ENCODE measurements at places on chromosomes 5 and 9.

GRCh38 chr5:98905857-98906688 is 22.7 kb downstream of the CHD1 start:
- H3K36me3 ChIP-seq, result peaks cover 92% of the 10 kb centered on the region
- peak; percentile 17 for DNase-seq
- H3K27ac ChIP-seq, result no peak overlapping the region

DNA sequence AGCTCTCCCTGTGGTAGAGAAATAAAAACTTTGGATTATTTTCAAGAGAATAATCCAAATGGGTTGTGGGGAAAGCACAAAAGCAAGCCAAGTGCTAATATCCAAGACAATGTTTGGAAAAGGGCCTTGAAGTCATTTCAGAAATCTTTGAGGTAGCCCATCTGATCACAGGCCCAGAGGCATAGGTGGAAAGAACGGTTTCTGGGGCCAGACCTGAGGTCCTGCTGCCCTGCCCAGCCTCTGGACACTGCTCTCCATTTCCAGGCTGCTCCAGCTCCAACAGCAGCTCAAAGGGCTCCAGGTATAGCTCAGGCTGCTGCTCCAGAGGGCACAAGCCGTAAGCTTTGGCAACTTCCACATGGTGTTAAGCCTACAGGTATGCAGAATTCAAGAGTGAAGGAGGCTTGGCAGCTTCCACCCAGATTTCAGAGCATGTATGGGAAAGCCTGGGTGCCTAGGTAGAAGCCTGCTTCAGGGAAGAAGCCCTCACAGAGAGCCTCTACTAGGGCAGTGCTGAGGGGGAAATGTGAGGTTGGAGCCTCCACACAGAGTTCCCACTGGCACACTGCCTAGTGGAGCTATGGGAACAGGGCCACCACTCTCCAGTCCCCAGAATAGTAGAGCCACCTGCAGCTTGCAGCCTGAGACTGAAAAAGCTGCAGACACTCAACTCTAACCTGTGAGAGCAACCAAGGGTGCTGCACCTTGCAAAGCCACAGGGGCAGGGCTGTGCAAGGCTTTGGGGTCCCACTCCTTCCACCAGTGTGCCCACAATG is 133.1 kb downstream of the PIK3R1 start:
- DNase-seq, result no peak
- peaks cover 8% of the 10 kb centered on the region for H3K4me1 ChIP-seq
- no peaks in the 10 kb centered on the region for H3K27me3 ChIP-seq
- H3K4me3 ChIP-seq, result no peak overlapping the region
- H3K36me3 ChIP-seq, result no peaks in the 10 kb centered on the region

GRCh38 chr9:123120953-123121352 is 87.5 kb downstream of the GPR21 start:
- H3K36me3 ChIP-seq, result no peaks in the 10 kb centered on the region
- DNase-seq, result no peak
- H3K4me3 ChIP-seq, result no peak overlapping the region
- no peak overlapping the region for H3K27ac ChIP-seq
- H3K27me3 ChIP-seq, result no peaks in the 10 kb centered on the region

DNA sequence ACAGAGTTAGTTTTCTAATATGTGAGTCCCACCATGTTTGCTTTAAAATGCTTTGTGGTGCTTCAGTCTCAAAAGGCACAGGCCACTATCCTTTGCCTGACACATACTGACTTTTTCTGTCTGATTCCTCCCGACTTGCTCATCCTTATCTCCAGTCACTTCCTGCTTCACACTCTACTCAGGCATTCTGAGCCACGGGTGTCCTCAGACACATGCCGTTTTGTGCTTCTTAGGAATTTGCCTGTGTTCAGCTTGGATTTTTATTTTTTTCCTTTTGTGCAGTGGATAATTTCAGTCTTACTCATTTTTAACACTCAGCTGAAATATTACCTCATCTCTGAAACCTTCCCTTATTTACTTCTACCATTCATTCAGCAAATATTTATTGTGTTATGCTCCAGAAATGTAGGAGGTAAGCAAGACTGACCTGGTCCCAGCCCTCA is 54.1 kb downstream of the MAN2A1 start:
- no peaks in the 10 kb centered on the region for H3K27me3 ChIP-seq
- H3K4me3 ChIP-seq, result peak overlapping the region; percentile 1
- peak overlapping the region; percentile 2 for H3K27ac ChIP-seq
- peaks cover 30% of the 10 kb centered on the region for H3K4me1 ChIP-seq
- DNase-seq, result no peak

- no peak overlapping the region for H3K4me3 ChIP-seq
- no peaks in the 10 kb centered on the region for H3K4me1 ChIP-seq
- H3K36me3 ChIP-seq, result peaks cover 75% of the 10 kb centered on the region
- no peak for DNase-seq
- no peak overlapping the region for H3K27ac ChIP-seq
Observed at GRCh38 chr9:6444128-6444527, 31.1 kb downstream of the UHRF2 start.

GRCh38 chr9:80932181-80932580 is 757.2 kb downstream of the TLE1 start:
- no peaks in the 10 kb centered on the region for H3K4me1 ChIP-seq
- no peak for DNase-seq
- no peak overlapping the region for H3K27ac ChIP-seq
- no peak overlapping the region for H3K4me3 ChIP-seq
- H3K36me3 ChIP-seq, result no peaks in the 10 kb centered on the region
- no peaks in the 10 kb centered on the region for H3K27me3 ChIP-seq

DNA sequence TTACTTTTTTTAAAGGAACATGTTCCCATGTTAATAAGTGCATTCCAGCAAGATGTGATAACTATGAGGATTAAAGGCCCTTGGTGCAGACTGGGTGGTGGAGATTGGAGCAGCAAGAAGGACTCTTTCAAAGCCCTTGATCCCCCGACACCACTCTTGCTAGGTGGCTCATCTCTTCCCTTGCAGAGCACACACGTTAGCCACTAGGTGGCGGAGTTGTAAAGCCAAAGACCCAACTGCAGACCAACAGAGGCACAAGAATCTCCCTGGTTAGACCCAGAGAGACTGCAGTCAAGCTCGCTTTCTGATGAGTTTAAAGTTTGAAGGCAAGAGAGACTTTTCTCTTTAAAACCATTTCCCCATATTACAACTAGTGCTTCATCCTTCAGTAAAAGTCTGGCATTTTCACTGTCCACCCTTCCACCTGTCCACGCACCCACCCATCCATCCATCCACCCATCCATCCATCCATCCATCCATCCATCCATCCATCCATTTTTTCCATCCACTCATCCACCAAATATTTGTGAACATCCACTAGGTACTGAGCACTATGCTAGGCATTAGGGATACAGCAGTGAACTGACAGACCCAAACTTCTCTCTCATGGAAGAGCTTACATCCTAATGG is 226.9 kb downstream of the MSX2 start:
- no peaks in the 10 kb centered on the region for H3K27me3 ChIP-seq
- DNase-seq, result peak; percentile 74
- H3K4me3 ChIP-seq, result no peak overlapping the region
- no peaks in the 10 kb centered on the region for H3K4me1 ChIP-seq
- no peak overlapping the region for H3K27ac ChIP-seq
- no peaks in the 10 kb centered on the region for H3K36me3 ChIP-seq

GRCh38 chr9:110066929-110067716 is 140.8 kb downstream of the C9orf152 start:
- H3K36me3 ChIP-seq, result peaks cover 6% of the 10 kb centered on the region
- peaks cover 4% of the 10 kb centered on the region for H3K4me1 ChIP-seq
- no peak for DNase-seq
- no peak overlapping the region for H3K27ac ChIP-seq
- no peak overlapping the region for H3K4me3 ChIP-seq

DNA sequence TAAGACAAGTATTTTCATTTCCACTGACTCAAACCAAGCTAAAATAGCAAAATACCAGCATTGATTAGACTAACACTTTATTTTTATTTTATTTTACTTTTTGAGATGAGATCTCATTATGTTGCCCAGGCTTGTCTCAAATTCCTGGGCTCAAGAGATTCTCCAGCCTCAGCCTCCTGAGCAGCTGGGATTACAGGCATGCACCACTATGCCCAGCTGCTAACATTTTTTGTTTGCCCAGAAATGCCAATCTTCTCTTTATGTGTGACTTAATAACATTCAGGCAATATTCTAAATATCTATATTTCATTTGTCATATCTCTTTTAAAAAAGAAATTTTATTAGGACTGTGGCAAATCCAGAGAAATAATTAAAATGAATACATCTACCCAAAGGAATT is 55.0 kb downstream of the OXCT1 start:
- H3K27me3 ChIP-seq, result no peaks in the 10 kb centered on the region
- H3K27ac ChIP-seq, result no peak overlapping the region
- H3K4me3 ChIP-seq, result no peak overlapping the region
- DNase-seq, result no peak

DNA sequence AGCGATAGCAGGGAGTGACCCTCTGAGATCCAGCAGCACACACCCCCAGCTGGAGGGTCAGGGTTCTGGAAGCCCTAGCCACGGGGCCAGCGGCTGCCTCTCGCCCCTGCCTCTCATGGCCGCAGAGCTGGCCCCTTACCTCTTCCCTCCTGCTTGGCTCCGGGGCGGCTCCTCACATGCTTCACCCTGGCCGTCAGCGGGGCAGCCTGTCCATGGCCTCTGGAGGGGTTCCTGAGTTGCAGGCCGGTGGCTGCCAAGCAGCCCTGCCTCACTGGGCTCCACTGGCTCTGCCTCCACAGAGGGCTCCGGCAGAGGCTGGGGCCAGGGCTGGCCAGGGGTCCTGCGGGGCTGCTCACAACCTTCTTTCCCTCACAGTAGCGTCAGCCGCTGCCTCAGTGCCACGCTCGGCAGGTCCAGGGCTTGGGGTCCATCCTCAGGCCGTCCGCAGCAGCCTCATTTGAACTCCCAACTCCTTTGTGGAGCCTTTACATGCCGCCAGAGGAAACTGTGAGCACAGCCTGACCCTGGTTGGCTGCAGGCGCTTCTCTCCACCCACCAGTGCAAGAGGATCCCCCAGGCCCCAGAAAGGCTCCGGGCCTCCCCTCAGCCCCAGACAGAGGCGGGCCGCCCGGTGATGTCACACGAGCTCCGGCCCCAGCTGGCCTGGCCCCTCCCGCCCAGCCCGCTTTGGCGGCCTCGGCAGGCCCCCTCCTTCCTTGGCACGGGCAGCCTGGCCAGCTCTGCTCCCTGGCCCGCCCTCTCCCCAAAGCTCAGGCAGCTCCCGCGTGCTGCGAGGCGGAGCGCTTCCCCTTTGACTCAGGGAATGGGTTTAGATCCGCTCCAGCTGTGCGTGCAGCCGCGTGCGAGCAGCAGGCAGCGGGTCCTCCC is at the start of gene ANGPTL2:
Gene ANGPTL2 (minus strand): TSS at position 460 of the 888 bp plus-strand sequence. CDS start 13,904 bp downstream, outside the sequence.
- no peaks in the 10 kb centered on the region for H3K36me3 ChIP-seq
- peak within 1 kb of the TSS; percentile 79 for H3K4me3 ChIP-seq
- H3K27ac ChIP-seq, result peak within 1 kb of the TSS; percentile 54

DNA sequence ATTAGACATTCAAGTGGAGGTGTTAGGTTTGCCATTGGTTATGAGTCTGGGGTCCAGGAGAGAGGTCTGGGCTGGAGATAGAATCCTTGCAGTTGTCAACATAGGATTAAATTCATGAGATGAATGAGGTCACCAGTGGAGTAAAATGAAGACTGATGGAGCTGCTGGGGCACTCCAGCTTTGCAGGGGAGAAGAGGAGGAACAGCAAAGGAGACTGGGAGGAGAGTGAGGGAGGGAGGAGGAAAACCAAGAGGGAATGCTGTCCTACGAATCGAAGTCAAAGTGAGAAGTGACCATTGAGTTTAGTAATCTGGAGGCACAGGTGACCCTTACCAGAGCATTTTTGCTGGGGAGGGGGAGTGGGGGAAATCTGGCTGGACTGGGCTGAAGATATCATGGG is 178.2 kb upstream of the NR3C1 start:
- H3K36me3 ChIP-seq, result no peaks in the 10 kb centered on the region
- no peak overlapping the region for H3K4me3 ChIP-seq
- no peaks in the 10 kb centered on the region for H3K4me1 ChIP-seq
- no peaks in the 10 kb centered on the region for H3K27me3 ChIP-seq
- DNase-seq, result no peak

DNA sequence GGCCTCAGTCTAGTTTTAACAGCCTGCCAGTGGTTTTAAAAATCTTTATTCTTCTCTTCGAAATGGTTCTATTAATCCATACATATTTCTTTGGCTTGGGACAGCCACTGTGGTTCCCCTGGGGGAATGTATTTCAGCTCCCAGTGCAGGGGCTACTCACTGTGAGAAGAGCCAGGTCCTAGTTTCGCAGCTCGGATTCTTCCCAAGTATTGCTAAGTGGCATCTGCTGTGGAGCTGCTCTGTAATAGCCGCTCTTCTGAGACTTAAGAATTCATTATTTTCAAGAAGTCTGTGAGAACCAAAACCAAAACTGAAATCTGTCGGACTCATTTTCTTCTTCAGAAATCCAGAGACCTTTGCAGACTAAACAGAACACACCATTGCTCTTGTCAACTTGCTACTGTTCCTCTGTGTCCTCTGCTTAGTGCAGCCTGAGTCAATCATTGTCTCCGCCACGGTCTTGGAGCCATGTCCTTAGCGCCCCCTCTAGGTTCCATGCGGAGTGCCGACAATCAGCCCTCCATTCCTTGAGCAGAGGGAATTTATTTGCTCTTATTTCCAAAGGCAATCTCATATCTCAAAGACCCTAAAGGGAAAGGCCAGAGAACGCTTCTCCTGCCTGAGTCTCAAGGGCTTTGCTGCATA is 478.2 kb downstream of the SPATA31D1 start:
- H3K27ac ChIP-seq, result no peak overlapping the region
- no peak overlapping the region for H3K4me3 ChIP-seq
- H3K36me3 ChIP-seq, result no peaks in the 10 kb centered on the region
- H3K27me3 ChIP-seq, result no peaks in the 10 kb centered on the region
- H3K4me1 ChIP-seq, result no peaks in the 10 kb centered on the region

DNA sequence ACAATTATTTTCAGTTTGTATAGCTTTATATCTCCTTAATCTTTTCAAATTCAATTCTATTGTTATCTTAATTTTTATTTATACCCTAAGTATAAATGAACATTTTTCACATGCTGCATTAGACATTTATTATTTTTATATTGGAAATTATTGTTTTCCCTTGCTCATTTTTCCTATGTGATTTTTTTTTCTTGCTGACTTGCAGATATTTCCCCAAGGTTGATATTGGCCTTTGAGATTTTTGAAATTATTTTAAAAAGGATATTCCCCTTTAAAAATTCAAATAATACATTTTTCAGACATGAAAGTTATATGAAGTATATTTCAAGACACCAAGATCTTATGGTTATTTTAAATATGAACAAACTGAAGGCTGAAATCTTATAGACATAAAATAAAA is 234.2 kb downstream of the TRIM36 start:
- no peaks in the 10 kb centered on the region for H3K36me3 ChIP-seq
- no peak for DNase-seq
- no peak overlapping the region for H3K27ac ChIP-seq
- H3K27me3 ChIP-seq, result no peaks in the 10 kb centered on the region
- H3K4me3 ChIP-seq, result no peak overlapping the region

Measured in neuronal stem cell (in vitro differentiated cells).